A673 (cell line): ENCODE measurements at places on chromosomes 13 and 19. TPM values are rescaled to one million over a fixed set of nuclear protein-coding genes. Genes with fewer than 3 reads are reported as not detected.

- no peaks in the 10 kb centered on the region for H3K36me3 ChIP-seq
- H3K27ac ChIP-seq = no peak overlapping the region
- no peaks in the 10 kb centered on the region for H3K27me3 ChIP-seq
- no peak overlapping the region for H3K4me3 ChIP-seq
- no peak for DNase-seq
- no peaks in the 10 kb centered on the region for H3K4me1 ChIP-seq
These were observed 316.0 kb downstream of the FOXO1 start for GRCh38 chr13:40350283-40350992.

GRCh38 chr13:63910511-63910910 lies 2494.9 kb upstream of the PCDH20 start:
- DNase-seq = peak; percentile 52
- H3K27me3 ChIP-seq = no peaks in the 10 kb centered on the region
- H3K36me3 ChIP-seq = no peaks in the 10 kb centered on the region
- peaks cover 14% of the 10 kb centered on the region for H3K4me1 ChIP-seq

DNA sequence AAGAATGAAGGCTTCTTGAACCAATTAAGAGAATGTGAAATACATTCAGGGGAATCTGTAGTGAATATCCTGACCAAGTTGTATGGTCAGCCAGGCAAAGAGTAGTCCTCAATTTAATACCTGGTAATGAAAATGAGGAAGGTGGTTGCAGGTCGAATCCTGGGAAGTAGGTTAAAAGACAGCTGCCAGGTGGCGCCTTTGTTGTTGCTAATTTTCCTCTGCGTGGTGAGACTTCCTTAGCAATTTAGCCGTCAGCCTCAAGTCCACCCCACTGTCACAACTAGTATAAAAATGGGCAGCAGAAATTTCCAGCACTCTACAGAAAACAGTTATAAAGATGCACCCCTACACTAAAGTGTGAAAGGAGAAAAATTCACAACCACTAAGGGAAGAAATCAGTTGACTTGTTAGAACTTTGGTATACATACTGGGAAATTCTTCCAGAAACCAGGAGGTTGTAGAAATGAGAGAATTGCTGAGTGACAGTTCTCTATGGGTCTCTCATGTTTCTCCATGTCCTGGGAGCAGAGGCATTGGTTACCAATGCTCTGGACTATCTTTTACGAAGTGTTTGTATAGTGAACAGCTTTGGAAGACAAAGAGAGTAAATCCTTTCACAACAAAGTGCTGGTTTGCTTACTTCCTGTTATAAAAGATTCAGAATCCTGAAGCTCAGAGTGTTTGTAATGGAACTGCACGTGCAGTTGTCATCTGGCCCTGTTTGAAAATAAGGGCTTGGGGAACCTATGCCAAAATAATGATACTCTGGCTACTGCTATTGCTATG lies 235.9 kb downstream of the NHLRC3 start:
- no peak overlapping the region for H3K27ac ChIP-seq
- H3K36me3 ChIP-seq = no peaks in the 10 kb centered on the region
- H3K4me3 ChIP-seq = no peak overlapping the region
- H3K27me3 ChIP-seq = no peaks in the 10 kb centered on the region
- H3K4me1 ChIP-seq = peaks cover 42% of the 10 kb centered on the region

Gene C19orf67
- not detected in 2 replicates for total RNA-seq
